ENCODE measurements at places on chromosomes 2 and 18.

GRCh38 chr18:45617284-45617683 is 2.0 kb downstream of the SLC14A2 start:
- peak; percentile 89 for DNase-seq

- DNase-seq: peak; percentile 65
These were observed 117.7 kb downstream of the CRIM1 start for GRCh38 chr2:36473230-36473629.

DNA sequence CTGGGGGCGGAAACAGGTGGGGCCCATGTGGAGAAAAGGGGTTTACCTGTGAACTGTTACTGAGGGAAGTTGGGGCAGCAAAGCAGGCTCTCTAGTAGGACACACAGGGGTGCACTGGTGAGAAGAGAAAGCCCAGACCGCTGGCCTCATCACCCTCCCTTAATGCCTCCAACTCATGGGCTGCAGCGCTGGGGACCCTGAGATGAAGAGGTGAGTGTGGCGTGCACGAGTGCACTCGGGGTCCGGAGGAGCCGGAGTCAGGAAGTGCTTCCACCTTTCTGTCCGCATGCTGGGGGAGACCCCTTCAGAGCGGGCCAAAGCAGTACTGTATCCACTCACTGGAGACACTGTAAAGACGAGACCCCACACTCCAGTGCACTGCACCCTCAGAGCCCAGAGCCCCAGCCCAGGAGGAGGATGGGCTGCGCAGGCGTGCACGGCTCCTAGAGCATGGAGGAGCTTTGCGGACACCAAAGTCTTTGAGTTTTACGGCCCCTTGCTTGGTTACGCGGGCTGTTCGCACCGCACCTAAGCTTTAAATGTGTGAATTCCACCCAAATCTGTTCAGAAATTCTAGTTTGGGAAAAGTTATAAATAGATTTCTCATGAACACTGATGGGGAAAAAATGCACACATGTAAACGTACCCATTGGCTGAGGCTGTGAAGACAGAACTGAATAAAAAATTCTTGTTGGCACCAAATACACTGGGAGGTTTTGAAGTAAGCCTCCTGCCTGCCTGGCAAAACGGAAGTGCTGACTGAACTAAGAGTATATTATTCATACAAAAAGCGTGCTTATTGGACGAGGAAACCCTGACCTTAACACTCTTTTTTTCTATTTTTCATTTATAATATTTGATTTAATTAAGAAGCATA is 45.4 kb upstream of the PPP4R1 start:
- DNase-seq: no peak

GRCh38 chr18:6010284-6010683 is 115.0 kb upstream of the TMEM200C start:
- DNase-seq: no peak

- DNase-seq: no peak
These were observed 39.5 kb upstream of the IMP4 start for GRCh38 chr2:130303169-130303568.

DNA sequence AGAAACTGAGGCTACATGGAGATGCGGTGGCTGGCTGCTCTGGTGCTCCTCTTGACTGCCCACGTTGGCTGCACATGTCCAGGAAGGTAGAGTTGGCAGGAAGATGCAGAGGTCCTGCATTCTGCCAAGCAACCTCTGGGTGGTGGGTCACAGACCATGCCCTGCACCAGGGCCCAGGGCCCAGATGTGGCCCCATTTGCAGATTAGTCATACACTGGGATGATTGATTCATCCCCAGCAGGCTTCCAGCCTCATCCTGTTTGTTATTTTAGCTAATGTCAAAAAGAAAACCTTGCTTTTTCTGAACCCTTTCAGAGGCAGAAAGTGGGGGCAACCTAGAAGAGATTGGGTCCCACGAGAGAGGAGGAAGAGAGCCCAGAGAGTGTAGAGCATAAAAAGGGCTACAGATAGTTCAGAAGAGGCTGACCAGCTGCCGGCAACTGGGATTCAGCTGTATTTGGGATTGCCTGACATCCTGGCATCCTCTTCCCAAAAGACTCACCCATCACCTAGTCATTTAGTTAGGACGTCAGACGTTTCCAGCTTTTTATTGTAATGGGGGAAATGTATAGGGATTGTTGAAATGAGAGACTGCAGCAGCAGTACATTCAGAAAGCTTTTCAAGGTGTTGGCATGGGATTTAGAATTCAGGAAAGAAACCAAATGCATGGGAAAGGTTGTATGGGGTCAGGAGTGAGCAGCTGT is 101.9 kb downstream of the CTIF start:
- peak; percentile 16 for DNase-seq

- DNase-seq: no peak
These were observed 123.1 kb upstream of the PPP1CB start for GRCh38 chr2:28628506-28628905.

GRCh38 chr2:148048475-148049221 is 27.8 kb downstream of the MBD5 start:
- DNase-seq: peak; percentile 52

GRCh38 chr18:70454704-70455322 is 166.0 kb downstream of the SOCS6 start:
- DNase-seq: peak; percentile 68

DNA sequence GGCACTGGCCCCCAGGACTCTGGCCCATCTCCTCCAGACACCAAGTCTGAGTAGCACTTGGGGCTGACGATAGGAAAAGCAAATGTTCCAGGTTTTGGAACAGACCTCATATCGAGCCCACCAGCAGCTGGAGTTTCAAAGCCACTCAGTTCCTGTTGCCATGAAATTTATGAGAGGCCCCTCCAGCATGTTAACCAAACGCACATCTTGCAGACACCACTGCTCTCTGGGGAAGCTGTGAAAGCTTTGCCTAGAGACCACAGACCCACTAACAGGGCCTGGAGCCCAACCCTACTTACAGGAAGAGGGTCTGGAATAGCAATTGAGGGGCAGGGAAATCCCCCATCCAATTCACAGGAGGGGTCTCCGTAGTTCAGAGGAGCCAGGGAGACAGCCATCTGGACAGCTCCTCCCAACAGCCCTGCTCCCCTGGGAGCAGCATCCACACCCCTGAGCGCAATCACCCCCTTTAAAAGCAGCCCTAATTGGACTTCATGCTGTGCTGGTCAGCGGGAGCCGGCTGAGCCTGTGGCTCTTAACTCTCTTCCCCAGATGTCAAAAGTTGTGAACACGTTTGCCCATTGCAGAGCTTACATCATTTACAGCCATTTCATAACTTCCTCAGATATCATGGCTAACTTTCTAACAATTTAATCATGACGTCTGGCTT is 81.3 kb downstream of the TGFA start:
- DNase-seq: peak; percentile 42

- DNase-seq: no peak
These were observed 395.1 kb upstream of the MYT1L start for GRCh38 chr2:2726163-2726562.

- no peak for DNase-seq
These were observed 303.8 kb upstream of the UBE2E3 start for GRCh38 chr2:180676520-180677025.

GRCh38 chr2:147325990-147326389 is 518.8 kb upstream of the ACVR2A start:
- DNase-seq: no peak

DNA sequence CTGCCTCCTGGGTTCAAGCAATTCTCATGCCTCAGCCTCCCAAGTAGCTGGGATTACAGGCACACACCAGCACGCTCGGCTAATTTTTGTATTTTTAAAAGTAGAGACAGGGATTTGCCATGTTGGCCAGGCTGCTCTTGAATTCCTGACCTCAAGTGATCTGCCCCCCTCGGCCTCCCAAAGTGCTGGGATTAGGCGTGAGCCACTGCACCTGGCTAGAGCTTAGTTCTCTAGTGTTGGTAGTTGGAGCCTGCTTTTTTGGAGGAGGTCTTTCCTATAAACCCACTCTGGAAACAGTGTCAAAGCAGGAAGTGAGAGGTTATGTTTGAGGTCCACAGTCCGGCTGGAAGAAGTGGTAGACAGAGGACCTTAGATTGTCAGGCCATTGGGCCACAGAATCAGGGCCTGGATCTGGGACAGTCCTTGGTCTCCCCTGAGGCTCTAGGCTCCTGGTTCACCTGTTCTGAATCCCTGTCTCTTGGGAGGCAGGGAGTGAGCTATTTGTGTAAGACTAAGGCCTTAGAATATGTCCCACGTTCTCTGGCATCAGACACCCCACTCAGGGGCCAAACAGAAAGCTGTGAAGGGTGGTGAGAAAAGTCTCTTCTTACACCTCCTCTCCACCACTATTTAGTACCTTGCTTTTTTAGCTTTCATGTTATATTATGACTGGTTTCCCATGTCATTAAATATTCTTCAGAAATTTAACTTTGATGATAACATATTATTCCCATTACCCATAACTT is 34.5 kb downstream of the PCBP1 start:
- no peak for DNase-seq

- peak; percentile 40 for DNase-seq
These were observed 583 bp downstream of the NEMP2 start for GRCh38 chr2:190533968-190534309.

GRCh38 chr2:23452853-23453420 is 68.0 kb downstream of the KLHL29 start:
- peak; percentile 48 for DNase-seq

DNA sequence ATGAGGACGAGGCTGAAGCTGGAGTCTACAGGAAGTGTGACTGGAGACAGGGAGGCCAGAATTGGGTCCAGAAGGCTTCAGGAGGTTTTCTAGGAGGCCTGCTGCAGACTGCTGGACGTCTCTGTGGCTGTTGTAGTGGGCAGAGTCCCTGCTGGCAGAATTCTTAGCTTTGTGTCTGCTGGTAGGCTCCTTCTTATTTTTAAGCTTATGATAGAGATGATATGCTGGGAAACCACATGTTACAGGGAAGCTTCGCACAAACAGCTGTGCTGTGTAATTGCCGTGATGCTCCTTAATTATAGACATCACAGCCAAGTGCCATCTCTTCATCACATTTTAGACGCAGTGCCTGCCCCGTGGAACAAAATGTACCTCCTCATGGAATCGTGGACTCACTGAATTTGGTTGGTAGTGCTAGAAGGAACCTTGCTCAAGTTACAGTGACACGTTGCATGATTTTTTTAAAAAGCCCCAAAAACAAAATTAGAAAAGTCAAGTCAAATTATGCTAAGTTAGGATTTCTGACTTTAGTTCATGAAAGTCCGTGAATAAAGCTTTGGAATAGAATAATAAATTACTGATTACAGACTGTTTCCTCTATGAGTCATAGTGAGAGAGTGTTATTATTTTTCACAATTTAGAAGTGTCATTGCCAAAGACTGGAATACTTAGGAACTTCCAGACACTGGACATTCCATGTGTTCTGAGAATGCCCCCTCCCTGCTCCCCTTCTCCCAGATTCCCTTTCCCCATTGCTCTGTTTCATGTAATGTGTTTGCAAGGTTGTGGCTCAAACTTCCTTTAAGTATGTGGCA is 144.1 kb downstream of the FHOD3 start:
- DNase-seq: peak; percentile 94

- DNase-seq: peak; percentile 63
These were observed 2.1 kb upstream of the SPIRE1 start for GRCh38 chr18:12659904-12660605.

DNA sequence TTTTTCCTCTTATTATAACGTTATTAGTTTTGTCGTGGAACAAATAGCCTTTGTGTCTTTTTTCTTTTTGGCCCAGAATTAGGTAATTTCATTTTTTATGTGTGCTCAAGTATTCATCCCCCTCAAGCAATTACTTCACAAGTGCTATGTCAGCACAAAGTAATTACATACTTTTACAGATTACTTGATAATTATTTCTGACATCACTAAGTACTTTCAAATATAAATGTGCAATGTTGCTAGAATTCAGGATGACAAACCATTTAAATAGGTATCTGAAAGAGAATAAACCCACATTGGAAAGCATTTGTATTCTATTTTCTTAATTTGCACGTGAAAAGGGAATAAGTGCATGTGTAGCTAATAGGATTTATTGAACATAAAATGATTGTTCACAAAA is 238.2 kb downstream of the CDH7 start:
- no peak for DNase-seq

GRCh38 chr2:218059289-218059688 is 9.8 kb upstream of the RUFY4 start:
- no peak for DNase-seq

DNA sequence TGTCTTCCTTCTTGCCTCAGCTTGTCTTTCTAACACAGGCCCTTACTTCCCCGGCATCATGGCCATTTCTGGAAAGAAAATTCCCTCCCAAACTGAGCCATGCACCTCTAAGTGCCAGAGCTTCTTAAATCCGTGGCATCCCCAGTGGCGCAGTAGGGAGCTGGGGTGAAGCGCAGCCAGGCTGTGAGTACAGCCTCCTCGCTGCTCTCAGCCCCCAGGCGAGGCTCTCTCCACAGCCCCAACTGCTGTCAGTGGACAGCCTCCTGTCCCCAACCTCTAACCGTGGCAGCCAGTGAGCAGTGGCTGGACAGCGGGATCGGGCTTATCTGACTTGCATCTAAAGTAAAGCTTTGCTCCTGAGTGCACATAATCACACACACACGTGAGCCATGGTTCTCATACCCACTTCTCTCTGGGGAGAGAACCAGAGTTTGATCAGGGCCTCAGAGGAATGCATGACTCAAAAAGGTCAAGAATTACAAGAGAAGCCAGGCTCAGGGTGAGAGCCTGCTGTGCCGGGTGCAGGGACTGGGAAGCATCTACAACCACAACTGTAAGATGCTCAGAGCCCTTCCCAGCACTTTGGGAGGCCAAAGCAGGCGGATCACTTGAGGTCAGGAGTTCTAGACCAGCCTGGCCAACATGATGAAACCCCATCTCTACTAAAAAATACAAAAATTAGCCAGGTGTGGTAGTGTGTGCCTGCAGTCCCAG is 50.7 kb downstream of the SFXN5 start:
- DNase-seq: peak; percentile 84

DNA sequence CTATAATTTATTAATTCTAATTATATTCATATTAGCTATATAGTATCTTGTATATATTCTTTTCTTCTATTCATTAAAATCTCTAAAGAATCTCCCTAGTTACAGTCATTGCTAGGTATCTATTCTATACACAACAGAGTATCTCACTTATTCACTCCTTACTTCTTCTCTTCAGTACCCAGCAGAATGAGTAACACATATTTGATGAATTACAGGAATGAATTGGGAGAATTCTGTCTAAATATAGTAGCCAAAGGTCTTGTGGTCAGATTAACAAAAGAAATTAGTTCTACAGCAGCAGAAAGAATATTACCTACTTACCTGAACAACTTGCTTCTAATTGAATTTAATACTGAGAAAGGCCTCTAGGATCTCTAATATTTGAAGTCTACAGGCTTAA is 758.0 kb upstream of the ZEB2 start:
- DNase-seq: peak; percentile 16

GRCh38 chr18:68608851-68609490 is 105.9 kb downstream of the TMX3 start:
- DNase-seq: no peak

DNA sequence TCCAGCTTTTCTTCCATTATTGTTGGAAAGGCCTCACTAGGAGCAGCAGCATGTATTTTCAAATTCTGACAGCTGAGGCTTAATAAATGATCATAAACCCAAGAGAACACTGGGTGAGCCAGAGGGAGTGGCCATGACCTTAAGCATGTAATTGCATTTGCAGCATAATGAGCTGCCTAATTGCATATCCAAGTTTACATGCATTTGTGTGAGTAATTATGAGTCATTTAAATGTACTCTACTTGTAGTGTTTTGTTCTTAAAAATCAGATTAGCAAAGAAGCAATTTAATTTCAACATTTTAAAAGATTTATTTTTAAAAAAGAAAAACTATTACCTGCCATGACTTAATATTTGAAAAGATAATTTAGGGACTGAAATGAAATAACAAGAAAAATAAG is 74.8 kb downstream of the NOL10 start:
- peak; percentile 6 for DNase-seq

- DNase-seq: peak; percentile 16
These were observed 32.5 kb downstream of the DPP4 start for GRCh38 chr2:162041485-162041884.
